ENCODE measurements at places on chromosomes 5 and 9.

GRCh38 chr9:128084746-128085145, 16.7 kb downstream of the SLC25A25 start:
- no peak for DNase-seq

- DNase-seq = peak; percentile 92
These were observed 19.3 kb downstream of the ORM2 start for GRCh38 chr9:114348906-114349482.

DNA sequence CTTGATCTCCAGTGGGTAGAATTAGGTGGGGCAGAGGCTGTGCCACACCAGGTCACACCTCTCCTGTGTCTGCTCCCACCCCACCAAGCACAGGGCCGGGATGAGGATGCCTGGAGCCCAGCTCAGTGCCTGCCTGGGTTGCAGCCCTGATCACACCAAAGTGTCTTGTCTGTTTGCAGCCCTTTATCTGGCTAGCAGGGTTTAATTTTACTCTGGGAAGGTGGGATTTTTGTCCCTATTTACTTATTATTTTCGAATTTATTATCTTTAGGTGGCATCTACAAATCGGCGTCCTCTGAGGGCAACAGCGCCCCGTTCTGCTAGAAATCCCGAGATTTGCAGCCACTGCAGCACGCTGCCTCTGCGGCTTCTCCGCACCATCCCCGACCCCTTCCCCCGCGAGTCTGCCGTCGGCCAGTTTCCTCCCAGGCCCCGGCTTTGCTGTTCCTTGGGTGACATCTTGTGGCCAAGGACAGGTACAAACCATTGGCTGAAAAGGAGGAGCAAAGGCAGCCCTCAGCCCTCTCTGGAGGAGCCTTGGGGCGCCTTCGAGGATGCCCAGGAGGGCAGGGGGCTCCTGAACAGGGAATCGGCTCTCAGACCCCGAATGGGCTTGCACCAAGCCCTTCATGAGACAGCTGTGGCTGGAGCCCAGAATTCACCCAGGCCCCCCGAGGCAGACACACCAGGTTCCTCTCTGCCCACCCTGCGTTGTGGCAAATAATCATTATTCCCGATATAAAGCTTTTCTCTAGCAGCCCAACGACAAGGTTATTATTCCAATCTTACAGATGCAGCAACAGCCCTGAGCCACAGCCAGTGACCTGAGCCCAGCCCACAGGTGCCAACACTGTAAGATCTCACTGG, 113.0 kb downstream of the GAPVD1 start:
- DNase-seq = peak; percentile 88

- DNase-seq = no peak
These were observed 11.2 kb upstream of the PARP8 start for GRCh38 chr5:50655067-50655809.

- peak; percentile 76 for DNase-seq
These were observed 159.3 kb downstream of the RGS3 start for GRCh38 chr9:113622600-113623400.

DNA sequence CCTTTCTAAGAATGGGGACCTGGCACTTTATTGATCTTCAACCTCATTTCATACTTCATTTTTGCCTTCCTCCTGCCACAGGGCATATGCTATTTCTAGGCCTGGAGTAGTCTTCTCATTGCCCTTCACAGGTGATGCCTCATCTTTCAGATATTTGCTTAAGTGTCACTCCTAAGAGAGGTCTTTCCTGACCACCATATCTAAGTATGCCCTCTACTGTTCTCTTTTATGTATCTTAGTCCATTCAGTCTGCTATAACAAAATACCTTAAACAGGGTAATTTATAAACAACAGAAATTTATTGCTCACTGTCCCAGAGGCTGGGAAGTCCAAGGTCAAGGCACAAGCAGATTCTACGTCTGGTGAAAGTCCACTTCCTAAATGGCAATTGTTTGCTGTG, 99.1 kb downstream of the ADAMTS6 start:
- DNase-seq = no peak

- no peak for DNase-seq
These were observed 221.6 kb downstream of the MAT2B start for GRCh38 chr5:163727028-163727427.

DNA sequence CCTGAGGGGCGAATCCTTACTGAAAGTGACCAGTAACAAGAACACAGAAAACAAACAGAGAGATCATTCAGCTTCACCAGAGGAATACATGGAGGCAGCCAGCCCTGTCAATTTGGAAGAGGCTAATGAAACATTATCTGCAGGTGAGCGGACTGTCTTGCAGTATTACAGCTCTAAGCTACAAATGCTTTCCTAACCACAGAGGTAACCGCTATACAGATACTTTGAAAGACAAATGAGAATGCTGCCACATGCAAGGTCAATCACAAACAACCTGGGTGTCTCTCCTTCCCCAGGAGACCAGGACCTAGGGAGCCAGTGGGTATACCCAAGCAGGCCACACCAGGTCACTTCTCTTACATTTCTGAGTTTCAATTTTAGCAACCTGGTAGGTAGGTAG, 30.2 kb downstream of the EFNA5 start:
- DNase-seq = no peak

DNA sequence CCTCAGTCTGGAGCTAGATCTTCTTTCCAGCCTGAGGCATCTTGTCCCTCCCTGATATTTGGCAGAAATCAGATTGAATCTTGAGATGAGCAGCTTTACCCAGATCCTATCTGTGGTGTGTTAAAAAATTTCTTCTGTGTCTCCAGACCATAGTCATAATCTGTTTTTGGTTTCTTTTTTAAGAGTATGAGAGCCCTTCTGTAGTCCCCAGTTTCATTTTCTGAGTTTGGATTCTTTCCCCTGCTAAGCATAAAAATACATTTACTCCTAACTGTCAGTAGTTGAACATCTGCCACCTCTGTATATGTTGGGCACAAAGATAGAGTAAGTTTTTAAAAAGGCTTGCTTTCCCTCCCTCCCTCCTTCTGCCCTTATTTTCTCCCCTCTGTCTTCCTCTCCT, 137.7 kb downstream of the CNTLN start:
- DNase-seq = no peak

DNA sequence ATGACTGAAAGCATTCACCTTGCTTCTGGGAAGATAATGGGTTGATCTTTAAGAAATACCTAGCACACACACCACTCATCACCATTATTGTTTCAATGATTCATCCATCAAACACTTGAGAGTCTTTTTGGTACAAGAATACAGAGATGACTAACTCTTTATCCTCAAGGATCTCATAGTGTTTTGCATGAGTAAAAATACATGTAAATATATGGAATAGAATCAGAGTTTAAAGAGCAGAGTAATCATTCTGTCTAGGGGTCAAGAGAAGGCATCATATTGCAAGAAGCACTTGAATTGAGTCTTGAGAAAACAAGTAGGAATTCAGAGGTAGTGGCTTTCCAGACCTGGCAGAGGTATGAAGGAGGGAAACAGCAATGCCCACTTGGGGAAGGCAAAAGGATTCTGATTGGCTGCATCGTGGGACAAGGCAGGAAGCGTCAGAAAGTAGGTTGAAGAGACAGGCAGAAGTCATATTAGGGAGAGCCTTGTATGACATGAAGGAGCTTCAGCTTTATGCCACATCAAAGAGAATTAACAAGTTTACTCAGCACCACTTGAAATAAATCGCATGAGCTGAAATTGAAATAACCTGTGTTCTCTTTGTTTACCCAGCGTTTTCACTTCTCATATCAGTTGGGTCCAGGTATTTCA, 542.5 kb downstream of the TLE1 start:
- no peak for DNase-seq

DNA sequence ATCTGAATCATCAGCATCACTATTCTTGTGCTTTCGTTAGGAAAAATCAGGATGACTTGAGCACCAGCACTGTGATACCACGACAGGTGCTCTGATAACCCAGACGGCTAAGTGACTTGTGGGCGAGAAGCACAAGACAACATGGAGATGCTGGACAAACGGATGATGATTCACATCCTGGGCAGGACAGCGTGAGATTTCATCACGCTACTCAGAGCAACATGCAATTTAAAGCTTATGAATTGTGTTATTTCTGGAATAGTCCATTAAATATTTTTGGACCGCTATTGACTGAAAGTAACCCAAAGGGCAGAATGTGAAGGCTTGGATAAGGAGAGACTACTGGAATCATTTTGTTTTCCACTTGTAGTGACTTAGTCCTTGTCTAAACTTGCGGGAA, 114.8 kb upstream of the DAPK1 start:
- DNase-seq = no peak

GRCh38 chr5:97751540-97751939, 568.5 kb upstream of the RIOK2 start:
- no peak for DNase-seq

- no peak for DNase-seq
These were observed 1.1 kb upstream of the DBH start for GRCh38 chr9:133635098-133635497.

- no peak for DNase-seq
These were observed 10.1 kb upstream of the FOXI1 start for GRCh38 chr5:170095646-170096045.

- no peak for DNase-seq
These were observed 294.8 kb upstream of the PTGER4 start for GRCh38 chr5:40384782-40385390.

GRCh38 chr9:70137577-70137976, 93.9 kb downstream of the MAMDC2 start:
- DNase-seq = no peak

GRCh38 chr5:60368100-60368499, 331.9 kb downstream of the DEPDC1B start:
- DNase-seq = no peak

GRCh38 chr5:136208916-136209315, 16.0 kb upstream of the SMIM32 start:
- DNase-seq = no peak

GRCh38 chr9:107625383-107625984, 135.9 kb upstream of the KLF4 start:
- DNase-seq = no peak
